ENCODE measurements at places on chromosomes 5 and 9.

DNA sequence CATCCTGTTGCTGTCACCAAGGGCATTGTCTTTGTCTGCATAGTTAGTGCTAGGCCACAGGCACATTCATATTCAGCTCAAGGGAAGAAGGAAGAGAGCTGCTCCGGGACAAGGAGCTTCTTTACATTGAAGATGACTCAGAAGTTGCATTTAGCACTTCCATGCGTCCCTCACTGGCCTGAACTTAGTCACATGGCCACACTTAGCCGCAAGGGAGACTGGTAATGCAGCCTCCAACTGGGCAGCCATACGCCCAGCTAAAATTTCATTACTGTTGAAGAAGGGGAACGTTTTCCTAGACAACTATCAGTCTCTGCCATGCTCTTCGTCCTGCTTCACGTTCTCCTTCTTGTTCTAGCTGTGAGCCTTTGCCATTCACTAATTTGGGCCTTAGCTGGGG lies 20.0 kb downstream of the ACTL7B start:
- no peak for DNase-seq

DNA sequence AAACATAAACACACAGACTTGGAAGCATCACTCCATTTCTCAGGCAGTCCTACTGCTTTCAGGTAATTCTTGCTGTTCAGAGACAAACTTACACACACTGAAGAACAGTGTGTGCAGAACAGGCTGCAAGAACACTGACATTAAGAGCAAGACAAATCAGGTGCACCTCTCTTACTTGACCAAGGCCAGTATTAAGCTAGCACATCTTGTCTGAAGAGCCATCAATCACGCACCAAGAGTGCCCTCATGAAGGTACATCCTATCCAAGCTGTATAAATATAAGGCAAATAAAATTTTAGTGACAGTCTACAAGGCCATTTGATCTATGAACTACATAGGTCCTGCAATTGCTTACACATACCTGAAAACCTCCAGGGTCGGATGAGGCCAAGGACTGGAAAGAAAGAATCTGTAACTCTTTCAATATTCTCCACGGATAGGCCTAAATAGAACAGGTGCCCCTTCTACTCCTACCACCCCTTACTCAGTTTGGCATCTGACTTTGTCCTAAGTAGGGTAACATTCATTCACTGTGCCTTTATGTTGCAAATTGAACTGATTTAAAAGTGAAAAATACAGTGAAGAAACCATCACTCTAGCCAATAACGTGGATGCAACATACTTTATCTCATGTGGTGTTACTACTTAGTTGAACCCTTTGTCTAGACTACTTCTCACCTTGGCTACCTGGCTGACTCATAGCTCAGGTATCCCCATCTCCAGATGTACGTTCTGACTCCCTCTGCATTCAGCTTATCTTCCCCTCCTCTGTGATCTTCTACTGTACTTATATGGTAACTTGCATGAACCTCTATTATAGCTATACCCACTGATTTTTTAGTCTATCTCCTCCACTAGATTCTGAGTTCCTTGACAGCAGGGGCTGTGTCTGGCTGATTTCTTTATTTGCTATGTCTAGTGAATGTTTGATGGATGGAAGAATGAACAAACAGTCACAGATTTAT lies 256.3 kb downstream of the KIAA0825 start:
- DNase-seq = no peak

- DNase-seq = no peak
Measured at GRCh38 chr9:129252937-129253802, 75.1 kb upstream of the IER5L start.

GRCh38 chr5:59337240-59337639 lies 556.3 kb downstream of the PDE4D start:
- no peak for DNase-seq

DNA sequence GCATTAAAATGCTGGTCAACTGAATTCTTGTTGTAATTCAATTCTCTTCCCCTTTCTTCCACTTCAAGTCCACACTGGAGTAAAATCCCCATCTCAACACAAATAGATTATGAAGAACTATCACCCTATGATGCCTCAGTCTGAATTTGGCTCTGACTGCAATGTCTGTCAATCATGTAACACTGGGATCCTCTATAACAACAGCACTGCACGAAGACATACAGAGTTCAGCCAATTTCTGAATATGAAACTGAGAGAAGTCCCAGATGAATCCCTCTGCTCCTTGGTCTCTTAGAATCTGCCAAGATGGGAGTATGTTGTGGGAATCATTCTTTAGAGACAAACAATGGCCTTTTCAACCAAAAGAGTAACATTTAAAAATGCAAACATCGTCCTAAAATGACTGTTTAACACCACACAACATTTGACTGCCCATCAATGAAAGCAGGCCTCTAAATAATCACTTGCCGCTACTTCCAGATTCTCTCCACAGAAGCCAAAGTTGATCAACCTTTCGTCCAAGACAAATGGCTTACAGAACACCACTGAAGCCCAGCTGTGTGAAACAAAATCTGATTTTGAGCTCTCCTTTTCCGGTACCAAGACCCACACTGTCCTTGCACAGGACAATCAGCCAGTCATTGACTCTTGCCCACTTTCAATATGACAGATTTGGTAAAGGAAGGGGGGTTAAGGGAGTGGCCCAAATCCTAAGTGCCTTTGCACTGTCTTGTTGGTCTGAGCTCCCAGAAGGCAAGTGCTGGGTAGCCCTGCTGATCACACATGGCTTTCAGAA lies 258.0 kb downstream of the EBF1 start:
- DNase-seq = no peak

- no peak for DNase-seq
Measured at GRCh38 chr5:143328589-143329220, 74.8 kb downstream of the NR3C1 start.

DNA sequence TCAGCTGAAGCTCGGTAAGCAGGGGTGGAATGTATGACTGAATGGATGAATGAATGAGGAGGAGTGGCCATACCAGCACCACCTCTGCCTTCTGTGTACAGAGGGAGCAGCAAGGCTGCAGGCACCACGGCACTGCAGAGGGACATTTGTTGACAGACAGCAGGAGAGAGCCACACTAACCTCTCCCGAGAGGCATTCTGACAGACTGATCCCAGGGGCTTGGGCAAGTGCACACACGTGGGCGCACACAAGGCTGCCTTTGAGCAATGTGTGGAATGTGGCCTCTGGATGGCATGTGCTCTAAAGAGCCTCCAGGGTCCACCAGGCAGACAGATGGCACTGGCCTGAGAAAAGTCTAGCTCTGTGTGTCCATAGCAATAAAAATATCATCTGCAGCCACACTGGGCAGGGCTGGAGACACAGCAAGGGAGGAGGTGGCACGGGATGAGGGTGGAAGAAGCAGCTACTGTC lies 111.8 kb downstream of the ACTL7B start:
- no peak for DNase-seq

- DNase-seq = no peak
Measured at GRCh38 chr5:173715607-173716006, 99.2 kb upstream of the BOD1 start.

DNA sequence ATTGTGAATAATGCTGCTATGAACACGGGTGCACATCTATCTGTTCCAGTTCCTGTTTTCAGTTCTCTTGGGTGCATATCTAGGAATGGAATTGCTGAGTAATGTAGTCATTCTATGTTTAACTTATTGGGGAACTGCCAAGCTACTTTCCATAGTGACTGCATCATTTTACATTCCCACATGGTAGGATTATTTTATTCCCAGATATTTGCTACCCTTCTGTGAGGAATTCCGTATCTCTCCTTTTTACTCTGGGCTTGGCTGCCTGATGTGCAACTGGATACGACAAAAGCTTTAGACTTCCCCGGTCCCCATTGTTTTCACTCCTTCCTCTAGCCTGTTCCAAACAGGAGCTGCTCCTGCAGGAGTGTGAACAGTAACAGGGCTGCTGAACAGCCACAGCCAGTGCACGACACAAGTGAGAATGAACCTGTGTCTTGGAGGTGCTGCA lies 7.2 kb downstream of the TAS2R1 start:
- no peak for DNase-seq

DNA sequence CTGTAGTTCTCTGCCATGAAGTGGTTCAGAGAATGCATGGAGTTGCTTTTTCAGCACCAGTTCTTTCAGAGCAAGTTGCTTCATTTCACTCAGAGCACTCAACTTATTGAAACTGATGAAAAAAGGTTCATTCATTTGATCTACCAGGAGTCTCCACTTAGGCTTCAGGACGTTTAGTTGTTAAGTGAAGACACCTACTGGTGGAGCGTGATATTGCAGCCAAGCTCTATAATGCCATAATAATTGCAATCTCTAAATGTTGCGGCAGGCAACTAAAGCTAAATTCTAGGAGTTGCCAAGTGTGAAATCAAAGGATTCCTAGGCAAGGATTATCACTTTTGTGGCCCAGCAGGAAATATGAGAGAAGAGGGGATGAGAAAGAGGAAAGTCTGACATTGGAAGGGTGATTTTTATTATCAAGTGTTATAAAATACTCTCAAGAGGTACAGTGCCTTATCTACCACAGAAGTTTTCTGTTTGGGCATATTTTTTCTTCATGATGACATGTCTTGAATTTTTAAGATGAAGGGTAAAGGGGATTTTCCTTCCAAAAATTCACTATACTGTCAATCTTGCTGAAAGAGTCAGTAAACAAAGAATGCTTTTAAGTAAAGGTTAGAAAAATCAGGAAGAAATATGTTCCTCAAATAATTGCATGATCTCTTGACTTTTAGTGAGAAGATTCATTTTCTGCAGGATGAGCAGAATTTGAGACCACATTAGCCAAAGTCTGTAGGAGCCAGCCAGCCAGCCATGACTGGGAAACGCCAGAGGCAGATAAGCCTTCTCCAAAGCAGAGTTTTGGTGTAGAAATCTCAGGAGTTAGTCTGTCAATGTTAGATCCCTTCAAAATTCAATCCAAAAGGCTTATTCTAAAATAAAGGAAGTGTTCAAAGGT lies 83.4 kb downstream of the SH3PXD2B start:
- DNase-seq = no peak

- DNase-seq = no peak
Measured at GRCh38 chr9:100803956-100804355, 224.6 kb upstream of the PLPPR1 start.

- DNase-seq = no peak
Measured at GRCh38 chr5:168822745-168823281, 243.6 kb upstream of the PANK3 start.

- no peak for DNase-seq
Measured at GRCh38 chr5:166784545-166785078, 1506.8 kb upstream of the WWC1 start.

- no peak for DNase-seq
Measured at GRCh38 chr5:109996246-109996645, 306.5 kb downstream of the MAN2A1 start.

GRCh38 chr5:20028506-20028905 lies 40.5 kb upstream of the CDH18 start:
- no peak for DNase-seq

- DNase-seq = no peak
Measured at GRCh38 chr9:133539991-133540697, 5.6 kb downstream of the ADAMTSL2 start.

DNA sequence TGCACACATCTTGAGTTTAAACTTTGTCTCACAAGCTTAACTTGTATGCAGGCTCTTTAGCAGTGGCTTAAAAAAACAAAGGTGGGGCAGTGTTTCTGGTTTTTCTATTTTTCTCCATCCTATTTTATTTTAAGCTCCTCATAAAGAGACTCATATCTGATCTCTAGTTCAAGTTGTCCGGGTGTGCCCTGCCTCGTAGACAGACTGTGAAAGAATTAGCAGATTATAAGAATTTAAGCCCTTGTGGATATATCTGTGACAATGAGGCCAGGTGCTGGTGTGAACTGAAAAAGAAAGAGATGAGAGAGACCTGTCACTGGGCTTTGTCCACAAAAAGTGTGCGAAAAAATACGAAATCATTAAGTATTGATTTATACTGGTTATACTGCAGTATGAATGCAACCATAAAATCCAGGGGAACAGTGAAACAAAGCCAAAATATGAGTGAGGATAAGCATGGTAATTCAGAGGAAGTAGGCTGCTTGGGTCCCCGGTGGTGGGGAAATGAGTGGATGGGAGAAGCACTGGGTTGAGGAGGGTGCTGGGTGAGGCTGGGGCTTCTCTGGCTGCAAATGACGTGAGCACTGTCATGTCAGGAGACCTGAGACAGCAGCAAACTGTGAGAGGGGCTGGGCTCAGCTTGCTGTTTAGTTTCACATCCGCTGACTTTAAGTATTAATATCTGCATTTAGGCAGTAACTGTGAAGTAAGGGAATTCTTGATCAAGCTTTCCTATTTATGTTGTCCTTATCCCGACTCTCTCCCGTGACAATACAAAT lies 179.7 kb upstream of the ANKRD55 start:
- DNase-seq = no peak

- DNase-seq = no peak
Measured at GRCh38 chr5:143605403-143606005, 202.0 kb upstream of the NR3C1 start.

- no peak for DNase-seq
Measured at GRCh38 chr9:114417511-114417910, 29.7 kb upstream of the AKNA start.

DNA sequence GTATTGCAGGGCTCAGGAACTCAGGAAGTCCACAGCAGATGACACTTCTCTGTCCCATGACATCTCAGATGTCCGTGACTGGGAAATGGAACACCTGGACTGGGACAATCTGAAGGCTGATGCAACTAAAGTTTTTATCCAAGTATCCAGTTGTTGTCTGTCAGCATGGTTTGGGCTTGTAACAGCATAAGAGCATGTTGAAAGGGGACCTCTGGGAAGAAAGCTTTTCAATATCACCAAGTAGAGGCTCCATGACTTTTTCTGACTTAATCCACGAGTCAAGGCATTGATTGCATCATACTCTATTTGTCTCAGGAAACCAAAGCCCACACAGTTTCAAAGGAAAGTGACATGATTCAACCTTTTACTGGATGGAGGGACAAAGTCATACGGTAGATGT lies 807.7 kb downstream of the MTRR start:
- DNase-seq = no peak

- DNase-seq = no peak
Measured at GRCh38 chr5:43034591-43034968, 5.5 kb downstream of the ANXA2R start.

DNA sequence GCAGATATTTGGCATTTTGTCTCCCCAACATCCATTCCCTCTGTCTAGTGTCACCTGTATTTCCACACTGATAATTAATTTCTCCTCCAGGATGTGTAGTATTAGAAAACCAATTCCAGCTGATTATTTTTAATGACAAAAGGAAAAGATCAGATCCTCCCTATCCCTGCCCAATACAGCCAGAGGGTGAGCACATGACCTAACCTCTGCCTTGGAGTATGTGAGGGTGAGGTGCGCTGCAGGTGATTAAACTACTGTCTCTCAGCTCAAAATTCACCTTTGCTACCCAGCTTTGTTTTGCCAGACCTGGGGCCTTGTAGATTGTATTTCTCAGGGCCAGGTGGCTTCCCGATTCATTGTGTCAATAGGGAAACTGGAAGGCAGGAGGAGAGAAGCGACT lies 402.1 kb downstream of the PRELID2 start:
- no peak for DNase-seq

Data from activated CD8-positive, alpha-beta memory T cell treated with anti-CD3 and anti-CD28 coated beads, Interleukin-2, amount 50 U/mL, for 4 hours (primary cell).